ENCODE measurements at places on chromosomes 3 and 15. TPM values are rescaled to one million over a fixed set of nuclear protein-coding genes. Genes with fewer than 3 reads are reported as not detected.

The BRK1 gene
- 314 TPM for polyA plus RNA-seq

The BUB1B gene
- polyA plus RNA-seq, result 50.0 TPM

The LXN gene
- polyA plus RNA-seq, result not detected

The STT3B gene
- 84.0 TPM for polyA plus RNA-seq

The TMC3 gene
- polyA plus RNA-seq, result not detected

The LTK gene
- polyA plus RNA-seq, result 0.28 TPM

The ERICH6 gene
- polyA plus RNA-seq, result not detected

The LRRC49 gene
- polyA plus RNA-seq, result 141 TPM

The ERC2 gene
- 60.4 TPM for polyA plus RNA-seq

The RLBP1 gene
- polyA plus RNA-seq, result 0.16 TPM

The COL6A5 gene
- not detected for polyA plus RNA-seq

The SH3GL3 gene
- polyA plus RNA-seq, result 104 TPM

The CFAP44 gene
- 7.3 TPM for polyA plus RNA-seq

The SLC22A13 gene
- 0.16 TPM for polyA plus RNA-seq

The NOX5 gene
- not detected for polyA plus RNA-seq

The MCCC1 gene
- 32.9 TPM for polyA plus RNA-seq

The EBLN2 gene
- polyA plus RNA-seq, result 8.3 TPM

The DPH3 gene
- 44.4 TPM for polyA plus RNA-seq

The RUVBL1 gene
- 95.2 TPM for polyA plus RNA-seq

The LMCD1 gene
- 3.5 TPM for polyA plus RNA-seq

The GPR176 gene
- polyA plus RNA-seq, result 9.8 TPM

The DNASE1L3 gene
- polyA plus RNA-seq, result not detected

The PKM gene
- 361 TPM for polyA plus RNA-seq

The MYLK gene
- polyA plus RNA-seq, result 0.06 TPM

The C3orf52 gene
- not detected for polyA plus RNA-seq

The ALDH1A3 gene
- polyA plus RNA-seq, result 0.06 TPM

The GOLGA6L7 gene
- not detected for polyA plus RNA-seq

The SLC6A1 gene
- polyA plus RNA-seq, result 43.2 TPM
